ENCODE measurements at places on chromosomes 4 and X.

DNA sequence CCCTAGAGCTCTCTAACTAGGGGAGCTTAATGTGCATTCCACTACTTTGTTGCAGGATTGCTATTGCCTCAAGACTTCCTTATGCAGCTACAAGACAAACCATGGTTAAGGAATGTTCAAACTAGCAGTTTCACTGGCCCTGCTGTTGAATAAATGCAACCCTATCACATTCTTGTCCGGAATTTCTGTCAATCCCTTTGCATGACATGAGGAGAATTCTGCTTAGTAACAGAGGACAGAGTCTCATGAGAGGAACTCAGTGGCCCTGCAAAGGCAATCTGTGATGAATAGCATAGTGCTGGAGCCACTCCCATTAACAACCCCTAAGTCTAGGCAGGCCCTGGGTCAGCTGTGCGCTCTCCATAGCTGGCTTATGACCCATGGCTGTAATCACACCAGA is 30.7 kb upstream of the SGMS2 start:
- no peak for DNase-seq

DNA sequence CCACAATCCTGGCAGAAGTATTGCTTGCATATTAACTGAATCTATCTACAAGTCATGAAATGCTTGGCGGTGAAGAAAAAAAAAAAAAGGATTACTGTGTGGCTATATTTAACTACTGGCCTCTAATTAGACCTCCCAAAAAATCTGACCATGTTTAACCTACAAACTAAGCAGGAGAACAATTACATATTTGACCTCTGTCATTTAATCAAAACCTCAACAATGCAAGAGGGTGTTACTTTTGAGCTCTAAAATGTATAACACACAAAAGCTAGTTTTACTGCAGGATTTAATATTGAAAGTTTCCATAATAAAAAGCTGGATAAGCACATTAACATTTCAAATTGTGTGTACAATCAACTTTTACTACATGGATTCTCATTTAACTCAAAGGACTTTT is 1.5 kb downstream of the ITM2A start:
- no peak for DNase-seq

GRCh38 chr4:37317104-37317643 is 72.6 kb downstream of the NWD2 start:
- no peak for DNase-seq

DNA sequence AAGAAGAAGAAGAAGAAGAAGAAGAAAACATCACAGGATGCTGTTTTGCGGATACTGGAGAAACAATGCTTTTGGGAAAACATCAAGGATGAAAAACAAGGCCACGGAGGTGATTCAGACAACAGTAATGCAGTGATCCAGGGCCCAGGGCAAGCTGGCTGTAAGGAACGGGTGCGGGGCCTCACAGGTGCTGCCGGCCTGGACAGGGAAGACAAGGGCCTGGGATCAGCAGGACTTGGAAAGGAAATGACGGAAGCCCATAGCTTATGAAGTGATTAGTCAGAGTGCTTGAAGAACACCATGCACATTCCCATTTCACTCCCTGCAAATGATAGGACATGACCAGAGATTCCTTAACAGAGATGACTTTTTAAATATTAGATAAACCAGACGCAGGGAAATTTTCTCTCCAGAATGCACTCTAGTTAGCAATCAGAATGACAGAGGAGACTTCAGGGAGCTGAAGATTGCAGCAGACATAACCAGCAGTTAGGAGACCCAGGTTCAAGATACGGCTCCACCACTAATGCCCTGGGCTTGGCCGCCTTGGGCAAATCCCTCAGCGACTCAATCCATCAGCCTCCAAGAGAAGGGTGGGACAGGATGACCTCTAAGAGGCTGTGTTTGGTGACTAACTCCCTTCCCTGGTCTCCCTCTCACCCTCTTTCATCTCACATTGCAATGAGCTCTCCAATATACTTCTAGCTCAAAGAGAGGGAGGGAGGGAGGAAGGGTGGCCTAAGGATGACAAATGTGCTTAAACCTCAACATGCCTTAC is 54.1 kb downstream of the APBB2 start:
- peak; percentile 90 for DNase-seq

DNA sequence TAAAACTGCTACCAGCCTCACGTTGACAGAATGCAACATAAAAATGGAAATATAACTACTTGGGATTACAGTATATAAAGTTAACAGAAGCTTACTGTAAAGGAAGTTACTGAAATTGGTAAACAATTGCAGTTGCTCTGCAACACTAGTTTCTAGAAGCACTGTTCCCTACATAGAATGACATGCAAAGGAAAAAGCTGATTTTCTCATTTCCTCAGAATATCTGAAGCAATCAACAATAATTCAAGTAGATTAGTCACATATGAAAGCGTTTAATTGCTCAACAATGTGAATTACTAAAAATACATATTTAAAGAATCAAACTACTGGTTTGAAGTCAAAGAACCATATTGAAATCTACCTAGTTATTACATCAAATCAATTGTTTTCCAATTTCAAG is 31.8 kb downstream of the PDGFC start:
- peak; percentile 36 for DNase-seq

DNA sequence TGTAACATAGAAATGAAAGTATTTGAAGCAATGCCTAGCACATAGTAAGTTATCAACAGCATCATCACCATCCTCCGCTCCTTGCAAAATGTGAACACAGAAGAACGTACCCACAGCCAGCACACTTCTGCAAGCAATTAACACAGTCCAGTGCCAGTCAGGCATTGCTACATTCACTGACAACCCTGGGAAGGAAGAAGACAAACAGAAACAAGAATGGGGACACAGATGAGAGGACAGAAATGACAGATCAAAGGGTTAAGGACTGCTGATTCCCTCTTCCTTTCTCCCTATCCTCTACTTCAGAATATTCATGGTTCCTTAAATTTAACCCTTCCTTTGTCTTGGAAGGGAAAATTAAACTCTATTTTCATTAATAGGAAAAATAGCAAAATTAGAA is 53.1 kb downstream of the CHM start:
- peak; percentile 34 for DNase-seq

GRCh38 chr4:111393781-111394180 is 751.5 kb upstream of the FAM241A start:
- peak; percentile 8 for DNase-seq

- DNase-seq: no peak
These were observed 557 bp downstream of the PIGG start for GRCh38 chr4:499567-499966.

GRCh38 chr4:48109413-48110263 is 24.4 kb downstream of the TXK start:
- peak; percentile 31 for DNase-seq

DNA sequence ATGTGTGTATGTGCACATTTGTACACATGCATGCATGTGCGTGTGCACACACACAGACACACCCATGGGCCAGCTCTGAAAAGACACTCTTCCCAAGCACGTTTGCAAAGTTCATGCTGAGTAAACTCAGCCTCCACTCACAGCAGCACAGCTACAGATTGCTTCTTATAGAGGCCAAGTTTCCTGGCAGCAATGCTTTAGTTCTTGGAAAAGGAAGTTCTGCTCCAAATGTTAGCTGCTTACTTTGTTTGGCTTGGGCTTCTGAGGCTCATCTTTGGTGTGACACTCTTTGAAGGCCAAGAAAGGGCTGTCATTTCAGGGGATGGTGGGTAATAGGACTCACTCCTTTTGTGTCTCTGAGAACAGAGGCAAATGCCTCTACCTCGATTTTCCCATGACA is 6.6 kb downstream of the PLP1 start:
- no peak for DNase-seq

- no peak for DNase-seq
These were observed 5.9 kb downstream of the ZFYVE28 start for GRCh38 chr4:2412534-2412884.

DNA sequence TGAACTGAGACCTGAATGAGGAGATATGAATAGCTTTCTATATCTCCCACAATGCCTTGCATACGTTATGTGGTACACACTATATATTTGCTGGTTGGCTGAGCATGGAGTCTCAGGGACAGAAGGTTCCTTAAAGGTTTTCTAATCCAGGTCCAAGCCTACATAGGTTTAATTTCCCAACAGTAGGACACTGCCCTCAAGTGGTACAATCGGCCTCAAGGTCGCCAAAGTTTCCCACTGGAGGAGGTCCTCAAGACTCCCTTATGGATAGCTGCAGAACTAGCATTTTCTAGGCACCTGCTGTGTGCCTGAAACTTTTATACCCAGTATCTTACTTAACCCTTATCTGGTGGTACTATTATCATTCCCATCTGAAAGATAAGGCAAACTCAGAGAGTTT is 21.0 kb upstream of the EFNB1 start:
- DNase-seq: peak; percentile 12

- DNase-seq: peak; percentile 80
These were observed 1.0 kb downstream of the PGRMC2 start for GRCh38 chr4:128286474-128287058.

GRCh38 chrX:123625952-123626351 is 106.9 kb downstream of the THOC2 start:
- no peak for DNase-seq

DNA sequence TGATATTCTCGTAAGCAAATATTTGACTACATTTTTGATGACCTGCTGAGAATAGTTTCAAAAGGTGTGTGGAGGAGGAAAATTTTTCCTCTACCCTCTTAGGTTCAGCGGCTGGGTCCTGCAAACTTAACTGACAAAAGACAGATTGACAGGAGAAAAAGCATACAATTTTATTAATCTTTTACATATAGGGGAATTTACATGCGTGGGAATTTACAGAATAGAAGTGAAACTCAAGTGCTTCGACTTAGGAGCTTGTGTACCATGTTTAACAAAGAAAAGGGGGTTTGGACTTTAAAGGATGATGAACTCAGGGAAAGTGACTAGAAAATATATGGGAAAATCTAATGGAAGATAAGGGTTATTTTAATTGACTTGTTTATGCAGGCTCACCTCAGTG is 2.5 kb downstream of the HERC6 start:
- DNase-seq: no peak

GRCh38 chr4:145012841-145013240 is 85.2 kb downstream of the ANAPC10 start:
- peak; percentile 43 for DNase-seq

DNA sequence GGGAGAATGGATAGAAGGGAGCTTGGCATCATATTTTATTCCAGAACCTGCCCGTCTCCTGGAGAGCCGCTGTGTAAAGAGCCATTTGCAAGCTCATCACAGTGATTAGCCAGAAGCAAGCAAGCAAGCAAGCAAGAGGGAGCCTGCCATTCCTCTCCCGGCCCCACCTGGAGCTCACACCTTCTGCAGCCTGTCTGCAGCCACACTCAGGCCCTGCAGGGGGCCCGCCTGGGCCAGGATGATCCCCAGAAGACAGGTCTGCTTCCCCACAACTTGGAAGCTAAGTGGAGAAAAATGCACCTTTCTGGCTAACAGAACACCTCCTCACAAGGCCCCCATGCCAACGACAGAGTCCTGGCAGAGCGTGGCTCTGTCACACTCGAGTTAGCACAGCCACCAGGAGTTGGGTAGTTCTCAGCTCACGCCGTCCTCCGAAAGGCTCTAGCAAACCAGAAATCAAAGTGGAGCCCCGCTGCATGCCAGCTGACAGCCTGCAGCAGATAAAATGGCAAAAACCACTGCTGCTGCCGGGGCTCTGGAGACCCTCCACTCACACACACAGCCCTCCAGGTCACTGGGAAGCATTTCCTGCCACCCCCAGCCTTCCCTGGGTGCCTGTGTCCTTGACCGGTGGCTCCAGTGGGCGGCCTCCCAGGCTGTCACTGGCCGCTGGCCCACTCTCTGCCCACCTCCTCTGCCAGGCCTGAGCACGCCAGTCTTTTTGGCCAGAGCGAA is 54.9 kb downstream of the DCTD start:
- DNase-seq: no peak

- no peak for DNase-seq
These were observed 34.6 kb upstream of the AADAT start for GRCh38 chr4:170124406-170124805.

GRCh38 chr4:149595500-149595899 is 220.1 kb downstream of the IQCM start:
- peak; percentile 26 for DNase-seq

GRCh38 chrX:13369256-13370030 is 49.6 kb upstream of the ATXN3L start:
- DNase-seq: no peak

GRCh38 chr4:87322754-87323153 is at the start of gene HSD17B13:
Gene HSD17B13, minus strand, starts transcription at chr4:87322882. Its CDS starts 41 bp downstream, at chr4:87322841.
- no peak for DNase-seq

GRCh38 chr4:41406113-41406516 is 131.8 kb upstream of the LIMCH1 start:
- no peak for DNase-seq

DNA sequence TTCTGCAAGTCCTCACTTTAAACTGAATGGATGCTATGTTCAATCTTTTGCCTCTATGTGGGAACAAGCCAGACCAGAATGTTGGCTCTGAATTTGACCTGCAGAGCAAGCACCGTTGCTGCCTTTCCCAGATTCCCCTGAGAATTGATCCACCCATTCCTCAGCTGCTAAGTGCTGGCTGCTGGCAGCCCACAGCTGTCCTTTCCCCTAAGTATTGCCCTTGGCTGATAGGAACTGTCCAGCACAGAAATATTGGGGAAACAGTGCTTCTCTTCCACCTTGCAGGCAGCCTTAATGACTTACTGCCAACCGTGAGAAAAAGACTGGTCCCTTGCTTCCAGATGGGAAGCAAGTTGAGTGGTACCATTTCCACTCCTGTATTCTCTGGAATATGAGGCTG is 475.9 kb downstream of the PDHA2 start:
- no peak for DNase-seq

GRCh38 chr4:53905941-53906377 is 158.4 kb downstream of the CHIC2 start:
- DNase-seq: peak; percentile 78

- DNase-seq: no peak
These were observed 267.1 kb downstream of the PAPSS1 start for GRCh38 chr4:107452717-107453630.

GRCh38 chr4:82842593-82842992 is 44.0 kb upstream of the SCD5 start:
- peak; percentile 17 for DNase-seq
